ENCODE measurements at places on chromosomes 3 and 15. TPM values are rescaled to one million over a fixed set of nuclear protein-coding genes. Genes with fewer than 3 reads are reported as not detected.
A peak's percentile ranks its signal among the peaks of the same experiment; 100 is the strongest.

The TMEM108 gene
- total RNA-seq: 3.5 TPM

The ECE2 gene
- not detected for total RNA-seq

The TSC22D2 gene
- total RNA-seq: 26.5 TPM

The GOLGA6L9 gene
- total RNA-seq: 3.9 TPM

- peaks cover 82% of the 10 kb centered on the region for H3K36me3 ChIP-seq
- no peaks in the 10 kb centered on the region for H3K4me1 ChIP-seq
- no peaks in the 10 kb centered on the region for H3K27me3 ChIP-seq
- no peak overlapping the region for H3K4me3 ChIP-seq
- no peak for DNase-seq
- H3K27ac ChIP-seq: no peak overlapping the region
Observed at GRCh38 chr3:51934139-51934850, 7.4 kb downstream of the RRP9 start.

DNA sequence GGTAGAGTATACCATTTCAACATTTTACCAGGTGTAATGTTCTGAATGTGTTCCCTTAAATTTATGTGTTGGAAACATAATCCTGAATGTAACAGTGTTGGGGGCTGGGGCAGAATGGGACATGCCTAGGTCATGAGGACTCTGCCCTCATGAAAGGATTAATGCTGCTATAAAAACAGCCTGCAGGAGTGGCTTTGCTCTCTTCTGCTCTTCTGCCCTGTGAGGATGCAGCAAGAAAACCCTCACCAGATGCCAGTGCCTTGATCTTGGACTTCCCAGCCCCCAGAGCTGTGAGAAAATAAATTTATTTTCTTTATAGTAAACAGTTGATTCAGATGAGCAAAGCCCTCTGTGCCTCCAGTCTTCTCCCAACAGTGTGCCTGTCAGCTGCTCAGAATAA is 326.0 kb upstream of the ONECUT1 start:
- DNase-seq: no peak
- no peak overlapping the region for H3K4me3 ChIP-seq
- H3K27ac ChIP-seq: no peak overlapping the region
- peaks cover 7% of the 10 kb centered on the region for H3K36me3 ChIP-seq
- H3K4me1 ChIP-seq: no peaks in the 10 kb centered on the region
- H3K27me3 ChIP-seq: no peaks in the 10 kb centered on the region

DNA sequence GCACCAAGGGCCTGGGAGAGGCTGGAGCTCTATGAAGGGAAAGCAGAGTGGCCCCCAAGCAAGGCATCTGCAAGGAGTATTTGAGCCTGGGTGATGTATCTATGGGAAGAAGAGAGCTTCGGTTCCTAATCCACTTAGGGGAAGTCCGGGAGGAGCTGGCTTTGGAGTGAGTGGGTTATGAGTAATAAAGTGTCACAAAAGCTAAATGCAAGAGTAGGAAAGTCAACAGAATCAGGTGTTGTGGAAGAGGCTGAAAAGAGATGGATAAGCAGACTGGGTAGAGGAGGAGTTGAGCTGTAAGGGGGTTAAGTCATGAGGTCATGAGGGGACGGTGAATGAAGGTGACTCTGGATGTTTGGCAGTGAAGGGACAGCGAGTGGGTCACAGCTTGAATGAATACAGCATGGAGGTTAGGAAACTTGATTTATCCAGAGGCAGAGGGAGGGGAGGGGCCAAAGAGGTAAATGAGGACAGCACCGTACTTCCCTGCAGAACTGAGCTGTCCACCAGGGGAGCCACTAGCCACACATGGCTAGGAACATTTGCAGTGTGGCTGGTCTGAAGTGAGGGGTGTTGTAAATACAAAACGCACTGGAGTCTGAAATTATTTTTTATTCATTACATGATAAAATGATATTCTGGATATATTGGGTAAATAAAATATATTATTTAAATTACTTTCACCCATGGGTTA is 83.3 kb downstream of the ADCY5 start:
- H3K27ac ChIP-seq: no peak overlapping the region
- peaks cover 1% of the 10 kb centered on the region for H3K27me3 ChIP-seq
- H3K4me1 ChIP-seq: no peaks in the 10 kb centered on the region
- H3K36me3 ChIP-seq: no peaks in the 10 kb centered on the region
- no peak overlapping the region for H3K4me3 ChIP-seq
- peak; percentile 70 for DNase-seq

DNA sequence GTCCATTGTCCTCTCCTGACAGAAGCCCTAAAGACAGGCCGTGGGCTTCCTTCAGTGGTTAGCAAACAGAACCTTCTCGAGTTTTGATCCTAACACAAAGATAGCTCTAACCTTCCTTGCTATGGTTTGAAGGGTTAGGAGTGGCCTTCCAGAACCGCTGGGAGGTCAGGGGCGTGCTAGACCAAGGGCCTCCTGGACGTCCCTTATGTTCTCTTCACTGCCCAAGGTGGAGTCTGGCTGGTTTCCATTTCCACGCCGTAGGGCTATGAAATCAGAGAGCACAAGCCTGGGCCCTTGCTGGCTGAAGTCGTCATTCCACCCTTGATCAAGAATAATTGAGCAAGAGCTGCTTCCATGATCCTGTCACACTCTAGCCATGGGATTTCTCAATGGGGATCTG is 475.1 kb downstream of the SHQ1 start:
- H3K4me3 ChIP-seq: no peak overlapping the region
- peaks cover 19% of the 10 kb centered on the region for H3K4me1 ChIP-seq
- H3K27me3 ChIP-seq: no peaks in the 10 kb centered on the region
- no peak overlapping the region for H3K27ac ChIP-seq
- DNase-seq: no peak
- peaks cover 4% of the 10 kb centered on the region for H3K36me3 ChIP-seq

DNA sequence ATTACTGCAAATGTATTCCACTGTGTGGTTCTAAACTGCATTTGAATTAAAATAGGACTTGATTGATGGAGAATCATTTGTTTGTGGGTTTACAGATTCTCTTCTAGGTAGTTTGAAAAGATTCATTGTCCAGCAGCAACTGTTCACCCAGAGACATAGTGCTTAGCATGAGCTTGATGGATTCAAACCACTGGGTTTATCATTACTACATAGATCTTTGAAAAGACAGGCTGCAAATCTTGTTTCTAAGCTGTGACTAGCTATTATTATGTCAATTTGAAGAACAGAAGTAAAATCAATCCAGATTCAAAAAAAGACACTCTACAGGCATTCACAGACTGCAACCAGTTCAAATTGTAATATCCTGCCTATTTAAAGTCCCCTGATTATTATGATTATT is 49.8 kb downstream of the MBNL1 start:
- no peaks in the 10 kb centered on the region for H3K4me1 ChIP-seq
- H3K27me3 ChIP-seq: no peaks in the 10 kb centered on the region
- no peak for DNase-seq
- H3K27ac ChIP-seq: no peak overlapping the region
- no peaks in the 10 kb centered on the region for H3K36me3 ChIP-seq

DNA sequence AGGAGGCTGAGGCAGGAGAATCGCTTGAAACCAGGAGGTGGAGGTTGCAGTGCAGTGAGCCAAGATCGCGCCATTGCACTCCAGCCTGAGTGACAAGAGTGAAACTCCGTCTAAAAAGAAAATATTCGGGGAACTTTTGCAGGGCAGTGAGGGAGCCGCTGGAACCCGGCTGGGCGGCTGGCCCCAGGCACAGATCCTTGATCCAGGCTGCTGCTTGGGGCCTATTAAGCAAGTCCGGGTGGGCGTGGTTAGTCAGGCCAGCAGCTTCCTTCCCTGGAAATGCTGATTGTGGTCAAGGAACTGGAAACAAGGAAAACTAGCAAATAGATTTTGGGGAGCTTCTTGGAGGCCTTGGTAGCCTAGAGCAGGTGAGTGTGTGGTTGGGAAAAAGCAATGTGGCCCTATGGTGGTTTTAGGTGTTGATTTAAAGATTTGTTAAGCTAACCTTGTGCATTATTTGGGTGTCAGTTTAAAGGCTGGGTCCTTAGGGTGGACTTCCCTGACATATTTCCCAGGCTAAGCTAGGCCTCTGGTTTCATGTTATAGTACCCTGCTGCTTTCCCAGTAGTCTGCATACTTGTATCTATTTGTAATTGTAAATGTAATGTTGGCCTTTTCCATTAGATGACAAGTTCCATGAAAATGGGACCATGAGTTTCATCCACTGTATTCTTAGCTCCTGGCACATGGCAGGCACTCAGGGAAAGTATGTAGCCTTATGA is 17.7 kb upstream of the SNX22 start:
- no peaks in the 10 kb centered on the region for H3K4me1 ChIP-seq
- no peak overlapping the region for H3K27ac ChIP-seq
- no peak overlapping the region for H3K4me3 ChIP-seq
- no peak for DNase-seq
- H3K36me3 ChIP-seq: peaks cover 15% of the 10 kb centered on the region

DNA sequence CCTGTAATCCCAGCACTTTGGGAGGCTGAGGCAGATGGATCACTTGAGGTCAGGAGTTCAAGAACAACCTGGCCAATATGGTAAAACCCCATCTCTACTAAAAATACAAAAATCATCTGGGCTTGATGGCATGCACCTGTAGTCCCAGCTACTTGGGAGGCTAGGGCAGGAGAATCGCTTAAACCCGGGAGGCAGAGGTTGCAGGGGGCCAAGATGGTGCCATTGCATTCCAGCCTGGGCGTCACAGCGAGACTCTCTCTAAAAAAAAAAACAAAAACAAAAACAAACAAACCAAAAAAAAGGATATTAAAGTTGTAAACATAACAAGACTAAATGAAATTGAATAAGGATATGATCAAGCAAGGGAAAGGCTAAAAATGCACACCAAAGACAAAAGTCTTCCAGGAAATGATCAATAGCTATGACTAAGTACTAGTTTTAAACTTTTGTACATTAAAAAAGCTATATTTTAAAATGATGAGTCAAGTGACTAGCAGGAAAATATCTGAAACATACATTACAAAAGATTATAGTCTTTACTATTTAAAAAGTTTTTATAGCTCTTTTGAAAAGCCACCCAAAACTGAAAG is 28.6 kb downstream of the KLHL6 start:
- H3K4me3 ChIP-seq: no peak overlapping the region
- H3K27ac ChIP-seq: no peak overlapping the region
- DNase-seq: no peak
- no peaks in the 10 kb centered on the region for H3K27me3 ChIP-seq

DNA sequence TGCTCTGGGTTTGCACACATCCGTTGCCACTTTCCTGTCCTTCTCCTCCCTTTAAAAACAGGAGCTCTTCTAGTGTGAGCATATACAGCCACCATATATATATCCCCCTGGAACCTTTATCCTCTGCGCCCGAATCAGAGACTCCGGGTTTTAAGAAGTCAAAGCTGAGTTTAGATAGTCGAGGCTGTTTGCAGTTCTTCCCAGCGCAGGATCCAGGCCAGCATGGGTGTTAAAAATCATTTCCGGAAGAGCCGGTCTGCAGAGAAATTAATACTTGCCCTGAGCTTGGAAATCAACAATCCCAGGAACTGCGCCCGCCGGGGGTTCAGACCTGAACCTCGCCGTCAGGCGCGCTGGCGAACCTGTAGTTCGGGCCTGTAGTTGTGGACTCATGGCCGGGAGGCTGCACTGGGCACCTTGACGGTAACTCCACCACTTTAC is 2.3 kb downstream of the SHOX2 start:
- no peaks in the 10 kb centered on the region for H3K4me1 ChIP-seq
- H3K36me3 ChIP-seq: no peaks in the 10 kb centered on the region
- peaks cover 71% of the 10 kb centered on the region for H3K27me3 ChIP-seq
- no peak overlapping the region for H3K27ac ChIP-seq

- no peak overlapping the region for H3K4me3 ChIP-seq
- H3K4me1 ChIP-seq: no peaks in the 10 kb centered on the region
- no peaks in the 10 kb centered on the region for H3K27me3 ChIP-seq
- no peak overlapping the region for H3K27ac ChIP-seq
Observed at GRCh38 chr15:100721758-100722550, 119.6 kb downstream of the ASB7 start.

DNA sequence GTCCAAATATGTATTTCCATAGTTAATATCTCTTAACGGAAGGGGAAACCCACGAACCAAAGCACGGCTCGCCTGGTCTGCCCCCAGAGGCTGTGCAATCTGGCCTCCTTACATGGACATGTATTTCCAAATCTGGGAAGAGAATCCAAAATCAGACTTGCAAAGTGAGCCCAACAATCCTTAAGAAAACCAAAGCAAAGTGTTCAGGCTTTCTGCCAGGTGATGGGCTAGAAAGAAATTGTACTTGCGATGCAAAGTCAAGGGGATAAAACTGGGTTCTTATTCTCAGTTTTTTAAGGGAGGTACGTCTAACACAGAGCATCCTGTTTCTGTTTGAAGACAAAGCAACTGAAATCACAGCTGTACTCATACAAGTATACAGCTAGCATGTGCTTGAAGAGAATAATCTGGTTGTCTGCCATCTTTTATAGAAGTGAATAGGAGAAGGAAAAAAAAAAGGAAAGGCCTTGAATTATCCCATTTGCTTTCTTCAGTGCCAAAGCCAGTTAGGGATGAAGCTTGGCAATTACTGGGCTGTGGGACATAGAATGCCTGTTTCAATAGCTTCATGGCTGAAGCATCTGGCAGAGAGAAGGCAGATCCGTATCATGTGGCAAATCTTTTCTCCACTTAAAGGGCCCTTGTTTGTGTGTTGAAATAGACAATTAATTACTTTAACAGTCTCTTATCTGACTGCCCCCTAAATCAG is 48.4 kb downstream of the LRIG1 start:
- H3K4me1 ChIP-seq: peaks cover 7% of the 10 kb centered on the region
- no peak for DNase-seq
- H3K27me3 ChIP-seq: no peaks in the 10 kb centered on the region
- no peak overlapping the region for H3K4me3 ChIP-seq

- no peak overlapping the region for H3K4me3 ChIP-seq
- no peaks in the 10 kb centered on the region for H3K36me3 ChIP-seq
- no peak overlapping the region for H3K27ac ChIP-seq
- DNase-seq: no peak
Observed at GRCh38 chr3:156908398-156908797, 82.2 kb downstream of the LEKR1 start.

- no peaks in the 10 kb centered on the region for H3K4me1 ChIP-seq
- no peak overlapping the region for H3K4me3 ChIP-seq
- no peak for DNase-seq
Observed at GRCh38 chr15:91400481-91400880, 300.4 kb downstream of the SV2B start.

- DNase-seq: no peak
- H3K36me3 ChIP-seq: peaks cover 11% of the 10 kb centered on the region
- H3K4me3 ChIP-seq: no peak overlapping the region
- H3K27ac ChIP-seq: no peak overlapping the region
- peaks cover 2% of the 10 kb centered on the region for H3K4me1 ChIP-seq
Observed at GRCh38 chr3:110579840-110580550, 491.6 kb upstream of the NECTIN3 start.

DNA sequence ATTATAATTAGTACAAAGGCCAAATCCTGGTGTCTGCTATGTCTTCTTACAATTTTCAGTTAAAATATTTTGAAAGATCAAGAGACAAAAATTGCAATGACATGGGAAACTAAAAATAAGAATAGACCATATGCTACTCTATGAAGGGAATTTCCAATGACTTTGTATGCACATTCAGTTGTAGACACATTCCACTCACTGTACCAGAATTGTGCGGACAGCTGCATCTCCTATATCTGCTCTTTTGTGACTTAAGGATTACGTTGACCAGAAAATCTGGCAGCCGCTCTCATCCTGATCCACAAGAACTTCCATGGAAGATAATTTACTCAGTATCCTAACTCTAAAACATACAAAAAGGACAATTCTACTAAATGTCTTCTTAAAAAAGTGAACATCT is 493.9 kb upstream of the KCNMB2 start:
- DNase-seq: no peak
- no peak overlapping the region for H3K27ac ChIP-seq
- no peaks in the 10 kb centered on the region for H3K36me3 ChIP-seq

Data from H9 (cell line).